GM23338 (cell line): ENCODE measurements at places on chromosomes 2 and 18.

GRCh38 chr2:31828891-31829290 is 181.9 kb downstream of the MEMO1 start:
- DNase-seq, result no peak

- DNase-seq, result no peak
Measured at GRCh38 chr2:120394764-120395163, 48.8 kb downstream of the INHBB start.

DNA sequence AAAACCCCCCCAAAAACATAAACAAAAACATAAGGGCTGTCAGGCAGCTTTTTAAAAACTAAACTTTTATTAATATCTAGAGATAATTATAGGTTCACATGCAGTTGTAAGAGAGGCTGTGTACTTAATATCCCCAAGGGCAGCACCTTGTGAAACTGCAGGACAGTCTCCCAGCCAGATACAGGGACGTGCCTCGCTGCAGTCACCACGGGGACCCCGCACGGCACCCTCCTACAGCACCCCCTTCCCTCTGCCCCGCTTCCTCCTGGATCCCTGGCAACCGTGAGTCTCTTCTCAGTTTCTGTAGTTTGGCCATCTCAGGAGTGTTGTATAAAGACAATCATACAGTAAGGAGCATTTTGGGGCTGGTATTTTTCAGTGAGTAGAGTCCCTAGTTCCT is 6.8 kb upstream of the COLEC11 start:
- DNase-seq, result no peak

DNA sequence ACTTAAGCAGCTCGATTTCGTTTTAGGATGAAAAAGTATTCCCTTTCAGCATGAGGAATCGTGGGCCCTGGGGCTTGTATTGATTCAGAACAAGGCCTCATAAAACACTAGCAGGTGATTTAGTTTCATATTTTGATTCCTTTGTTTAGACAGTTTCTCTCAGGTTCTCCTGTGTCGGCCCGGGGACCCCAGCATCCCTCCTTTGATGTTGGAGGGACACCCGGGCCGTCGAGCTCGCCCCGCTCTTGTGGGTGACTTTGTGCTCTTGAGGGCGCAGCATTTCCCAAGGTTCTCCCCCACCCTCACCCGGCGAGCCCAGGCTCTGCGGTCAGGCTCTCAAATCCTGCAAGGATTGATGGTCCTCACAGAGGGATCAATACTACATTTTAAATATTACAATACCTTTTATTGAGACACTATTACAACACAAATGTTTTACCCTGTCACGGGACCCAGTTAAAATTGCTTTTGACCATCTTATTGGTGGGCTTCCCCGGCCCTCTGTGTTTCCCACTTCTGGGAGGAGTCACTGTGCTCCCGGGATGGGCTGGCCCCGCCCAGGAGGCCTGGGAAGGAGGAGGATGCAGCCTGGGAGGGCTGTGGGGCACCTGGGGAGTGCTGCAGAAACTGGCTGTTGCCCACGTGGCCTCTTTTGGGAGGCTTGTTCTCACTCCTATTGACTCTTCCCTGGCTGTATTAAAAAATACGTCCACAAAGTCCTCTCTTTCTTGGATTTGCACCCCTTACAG is 222.6 kb downstream of the INSIG2 start:
- peak; percentile 91 for DNase-seq

DNA sequence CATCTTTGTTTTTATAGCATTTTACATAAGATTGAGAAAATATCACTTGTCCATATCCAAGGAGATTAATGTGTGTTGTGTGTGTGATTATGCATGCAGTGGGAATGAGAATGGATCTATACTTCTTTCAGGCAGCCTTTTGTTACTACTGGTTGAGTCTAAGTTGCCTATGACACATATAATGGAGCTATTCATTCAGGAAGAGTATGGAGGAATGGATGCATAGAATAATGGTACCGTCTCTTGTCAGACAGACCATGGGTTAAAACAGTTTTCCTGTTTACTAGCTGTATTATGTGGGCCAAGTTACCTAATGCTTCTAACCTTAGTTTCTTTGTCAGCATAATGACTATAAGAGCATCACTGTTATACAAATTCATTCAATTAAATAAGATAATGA is 155.4 kb upstream of the KYNU start:
- no peak for DNase-seq

DNA sequence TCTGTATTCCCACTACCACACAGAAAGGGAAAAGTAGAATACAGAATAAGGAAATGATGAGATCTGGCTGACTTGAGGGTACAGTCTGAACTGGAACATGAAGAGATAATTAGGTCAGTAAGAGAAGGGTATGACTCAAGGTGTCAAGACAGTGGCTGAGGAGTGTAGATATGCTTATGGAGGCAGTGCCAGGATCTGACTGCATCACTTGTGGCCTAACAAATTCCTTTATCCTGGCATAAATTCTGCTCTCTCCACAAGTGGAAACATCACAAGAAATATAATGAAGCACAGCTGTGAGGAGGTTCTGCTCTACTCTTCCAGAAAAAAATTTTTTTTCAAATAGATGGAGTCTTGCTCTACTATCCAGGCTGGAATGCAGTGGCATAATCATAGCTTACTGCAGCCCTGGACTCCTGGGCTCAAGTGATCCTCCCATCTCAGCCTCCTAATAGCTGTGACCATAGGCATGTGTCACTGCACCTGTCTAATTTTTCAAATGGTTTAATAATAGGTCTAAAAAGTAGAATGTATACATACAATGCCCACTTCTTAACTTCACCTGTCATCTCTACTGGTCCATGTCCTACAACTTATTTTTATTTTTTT is 85.3 kb downstream of the C2orf74 start:
- no peak for DNase-seq

- peak; percentile 72 for DNase-seq
Measured at GRCh38 chr18:36095936-36096519, 28.7 kb upstream of the RPRD1A start.

DNA sequence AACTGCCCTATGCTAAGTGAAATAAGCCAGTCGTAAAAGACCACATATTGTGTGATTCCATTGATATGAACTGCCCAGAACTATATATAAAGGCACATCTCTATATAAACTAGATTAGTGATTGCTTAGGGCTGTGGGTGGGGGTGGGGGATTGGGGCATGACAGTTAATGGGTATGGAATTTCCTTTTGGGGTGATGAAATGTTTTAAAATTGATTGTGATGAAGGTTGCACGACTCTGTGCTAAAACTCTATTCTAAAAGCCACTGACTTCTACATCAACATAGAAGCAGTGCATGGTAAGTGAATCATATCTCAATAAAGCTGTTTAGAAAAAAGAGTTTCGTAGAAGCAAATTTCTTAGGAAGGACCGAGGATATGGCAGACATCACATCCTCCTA is 53.0 kb downstream of the CDCA7 start:
- no peak for DNase-seq

DNA sequence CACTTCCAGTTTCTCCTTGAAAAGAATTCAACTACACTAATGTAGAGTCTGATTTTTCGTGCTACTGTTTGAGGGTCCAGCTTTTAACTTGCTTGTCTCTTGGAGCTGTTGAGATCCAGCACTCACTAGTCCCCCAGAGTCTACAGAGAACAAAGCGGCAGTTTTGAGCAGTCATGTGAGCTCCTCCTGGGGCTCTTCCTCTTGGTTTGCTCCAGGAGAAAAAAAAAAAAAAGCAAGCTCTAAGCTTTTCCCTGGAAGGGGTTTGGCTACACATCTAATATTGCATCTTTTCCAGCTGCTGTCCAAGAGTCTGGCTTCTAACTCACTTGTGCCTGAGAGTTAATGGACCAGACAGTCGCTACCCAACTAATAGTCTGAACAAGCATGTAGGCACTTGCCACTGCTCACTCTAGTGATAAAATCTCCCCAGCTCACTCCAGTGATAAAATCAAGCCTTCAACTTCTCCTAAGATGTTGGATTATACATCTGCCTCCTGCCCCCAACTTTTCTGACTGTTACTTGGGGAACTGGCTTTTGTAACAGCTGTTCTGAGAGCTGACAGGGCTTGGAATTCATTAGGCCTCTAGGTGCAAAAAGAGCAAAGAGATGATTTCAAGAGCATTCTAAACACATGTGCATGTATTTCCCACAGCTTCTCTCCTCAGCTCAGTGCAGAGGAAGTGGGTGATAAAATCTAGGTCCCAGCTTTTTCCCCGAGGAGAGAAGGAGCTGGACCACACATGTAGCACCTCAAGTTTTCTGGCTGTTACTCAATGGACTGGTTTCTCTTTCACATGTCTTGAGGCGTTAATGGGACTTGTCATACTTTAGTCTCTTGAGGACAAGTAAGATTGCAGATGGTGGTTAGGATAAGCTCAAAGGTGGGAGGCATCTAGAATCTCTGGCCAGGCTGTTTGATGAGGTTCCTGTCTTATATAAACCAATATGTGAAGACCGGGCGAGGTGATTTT is 750.5 kb downstream of the LRP1B start:
- DNase-seq, result no peak

DNA sequence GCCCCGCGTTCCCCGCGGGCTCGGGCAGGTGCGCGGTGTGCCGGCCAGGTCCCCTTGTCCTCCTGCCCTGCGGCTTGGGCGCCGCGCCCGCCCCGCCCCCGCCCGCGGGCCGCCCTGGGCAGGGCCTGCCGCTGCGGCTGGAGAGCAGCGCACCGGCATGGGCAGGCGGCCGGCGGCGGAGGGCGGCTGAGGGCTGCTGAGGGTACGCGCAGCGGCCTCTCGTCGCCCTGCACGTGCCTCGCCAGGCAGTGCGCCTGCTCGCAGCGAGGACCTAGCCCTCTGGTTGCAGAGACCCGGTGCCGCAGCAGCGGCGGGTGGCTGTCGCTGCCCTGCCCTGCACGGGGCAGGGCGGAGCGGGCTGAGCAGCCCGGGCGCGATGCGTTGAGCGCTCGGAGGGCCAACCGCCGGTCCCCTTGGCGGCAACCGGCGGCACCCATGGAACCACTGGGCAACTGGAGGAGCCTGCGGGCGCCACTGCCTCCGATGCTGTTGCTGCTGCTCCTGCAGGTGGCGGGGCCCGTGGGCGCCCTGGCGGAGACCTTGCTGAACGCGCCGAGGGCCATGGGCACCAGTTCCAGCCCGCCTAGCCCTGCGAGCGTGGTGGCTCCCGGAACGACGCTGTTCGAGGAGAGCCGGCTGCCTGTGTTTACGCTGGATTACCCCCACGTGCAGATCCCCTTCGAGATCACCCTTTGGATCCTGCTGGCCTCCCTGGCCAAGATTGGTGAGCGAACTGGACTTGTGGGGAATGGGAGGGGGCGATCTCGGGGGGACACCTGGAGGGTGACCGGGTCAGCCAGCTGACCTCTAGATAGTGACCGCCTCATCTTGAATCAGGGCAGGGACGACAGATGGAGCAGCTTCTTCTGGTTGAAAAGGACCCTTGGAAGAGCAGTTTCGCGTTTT is at the start of gene SLC9A2:
SLC9A2 (plus strand) TSS at position 140 of the 906 bp plus-strand sequence; CDS start at position 436, 296 bp downstream.
- peak; percentile 76 for DNase-seq

GRCh38 chr18:12604445-12605007 is 53.4 kb downstream of the SPIRE1 start:
- DNase-seq, result no peak

DNA sequence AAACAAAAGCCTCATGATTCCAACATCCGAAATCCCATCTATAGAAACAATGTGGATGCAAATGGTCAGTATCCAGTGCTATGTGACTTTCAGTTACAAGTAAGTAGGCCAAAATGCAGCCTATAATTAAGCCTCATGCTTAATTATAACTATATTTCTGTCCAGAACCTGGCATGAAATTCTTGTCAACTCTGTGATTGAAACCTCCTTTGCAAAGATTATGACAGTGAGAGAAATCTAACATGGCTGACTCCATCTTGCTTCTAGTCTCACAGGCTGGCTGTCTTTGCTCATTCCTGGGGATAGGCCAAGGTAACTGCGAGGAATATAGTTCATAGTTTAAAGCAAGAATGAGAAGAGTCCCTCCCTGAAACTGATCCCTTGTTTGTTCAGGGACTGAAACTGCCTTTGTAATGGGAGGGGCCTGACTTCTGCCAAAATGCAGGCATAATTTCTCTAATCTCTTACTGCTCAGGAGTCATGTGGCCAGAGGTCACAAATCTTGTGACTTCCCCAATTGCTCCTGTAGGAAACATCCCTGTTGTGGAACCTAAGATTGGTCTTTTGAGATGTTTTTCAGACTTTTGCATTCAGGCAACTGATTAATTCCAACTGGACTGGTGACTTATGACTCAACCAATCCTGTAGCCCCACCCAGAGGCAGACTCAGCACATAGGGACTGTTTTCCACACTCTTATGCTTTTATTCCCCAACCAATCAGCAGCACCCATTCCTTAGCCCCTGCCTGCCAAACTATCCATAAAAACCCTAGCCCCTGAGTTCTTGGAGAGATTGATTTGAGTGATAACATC is 84.5 kb upstream of the TLK1 start:
- DNase-seq, result peak; percentile 18

GRCh38 chr2:58447586-58447985 is 206.5 kb upstream of the FANCL start:
- no peak for DNase-seq

- DNase-seq, result no peak
Measured at GRCh38 chr2:196171946-196172345, 568 bp upstream of the STK17B start.
